Activated CD4-positive, alpha-beta T cell treated with anti-CD3 and anti-CD28 coated beads for 36 hours (primary cell): ENCODE measurements at places on chromosomes 5 and 9. TPM values are rescaled to one million over a fixed set of nuclear protein-coding genes. Genes with fewer than 3 reads are reported as not detected.

- no peak overlapping the region for H3K4me3 ChIP-seq
- DNase-seq = no peak
- H3K27ac ChIP-seq = no peak overlapping the region
Observed at GRCh38 chr5:9919306-9920030, 289.3 kb upstream of the TAS2R1 start.

- no peaks in the 10 kb centered on the region for H3K27me3 ChIP-seq
- no peak for DNase-seq
- H3K4me1 ChIP-seq = no peaks in the 10 kb centered on the region
- H3K27ac ChIP-seq = no peak overlapping the region
- H3K4me3 ChIP-seq = no peak overlapping the region
Observed at GRCh38 chr9:130607640-130608420, 28.5 kb downstream of the FUBP3 start.

DNA sequence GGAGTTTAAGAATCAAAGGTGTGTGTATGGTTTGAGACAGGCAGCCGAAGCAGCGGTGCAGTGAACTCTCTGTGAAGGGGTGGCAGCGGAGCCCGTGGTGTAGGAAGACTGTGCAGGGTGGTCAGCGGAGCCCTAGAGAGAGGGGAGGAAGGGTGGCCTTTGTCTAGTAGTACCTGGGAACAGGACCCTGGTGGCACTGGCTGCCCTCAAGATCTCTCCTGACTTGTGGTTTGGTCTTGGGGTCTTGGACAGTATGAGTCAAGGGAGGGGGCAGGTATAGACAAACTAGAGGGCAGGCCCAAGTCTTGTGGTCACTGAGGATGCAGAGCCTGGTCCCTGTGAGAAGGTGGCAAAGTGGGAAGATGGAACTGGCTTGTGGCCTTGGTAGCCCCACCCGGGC, 7.1 kb upstream of the NKX2-5 start:
- peaks cover 34% of the 10 kb centered on the region for H3K4me1 ChIP-seq
- H3K27me3 ChIP-seq = peaks cover 81% of the 10 kb centered on the region
- H3K27ac ChIP-seq = no peak overlapping the region
- H3K36me3 ChIP-seq = no peaks in the 10 kb centered on the region
- H3K4me3 ChIP-seq = no peak overlapping the region

- no peaks in the 10 kb centered on the region for H3K4me1 ChIP-seq
- H3K36me3 ChIP-seq = no peaks in the 10 kb centered on the region
- DNase-seq = no peak
- H3K27me3 ChIP-seq = no peaks in the 10 kb centered on the region
- no peak overlapping the region for H3K4me3 ChIP-seq
Observed at GRCh38 chr5:150142185-150142958, 13.3 kb downstream of the PDGFRB start.

DNA sequence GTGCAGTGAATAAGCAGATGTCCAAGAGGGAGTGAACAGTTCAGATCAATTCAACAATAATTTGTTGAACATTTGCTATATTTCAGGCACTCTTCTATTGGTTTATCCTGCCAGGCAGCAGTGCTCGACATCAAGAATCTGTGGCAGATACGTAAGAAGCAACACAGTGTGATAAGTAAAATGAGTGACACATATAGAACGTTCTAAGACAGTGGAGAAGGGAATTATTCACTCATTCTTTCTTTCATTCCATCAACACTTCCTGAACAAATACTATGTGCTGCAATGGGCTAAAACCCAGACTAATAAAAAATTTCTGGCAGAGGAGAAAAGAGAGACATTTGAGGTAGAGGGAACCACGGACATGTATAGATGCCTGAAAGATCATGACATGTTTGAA, 89.9 kb upstream of the GLIS3 start:
- no peaks in the 10 kb centered on the region for H3K27me3 ChIP-seq
- no peak for DNase-seq
- no peaks in the 10 kb centered on the region for H3K36me3 ChIP-seq

DNA sequence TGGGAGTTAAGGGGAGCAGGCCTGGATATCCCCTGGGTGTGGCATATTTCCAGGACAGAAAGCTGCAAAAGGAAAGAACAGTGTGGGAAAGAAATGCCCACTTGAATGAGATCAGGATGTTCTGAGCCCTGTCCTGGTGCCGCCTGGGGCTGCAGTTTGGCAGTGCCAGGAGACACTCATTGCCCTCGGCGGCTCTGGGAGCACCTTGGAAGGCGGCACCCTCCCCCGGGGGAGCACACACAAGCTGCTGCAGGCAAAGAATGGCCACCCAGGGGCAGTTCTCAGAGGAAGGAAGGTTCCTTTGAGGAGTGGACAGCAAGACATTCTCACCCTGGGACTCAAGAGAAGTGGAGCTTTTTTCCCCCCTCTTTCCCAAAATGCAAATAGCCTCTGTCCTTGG, 305.3 kb downstream of the NTRK2 start:
- H3K27ac ChIP-seq = no peak overlapping the region
- H3K4me3 ChIP-seq = no peak overlapping the region

DNA sequence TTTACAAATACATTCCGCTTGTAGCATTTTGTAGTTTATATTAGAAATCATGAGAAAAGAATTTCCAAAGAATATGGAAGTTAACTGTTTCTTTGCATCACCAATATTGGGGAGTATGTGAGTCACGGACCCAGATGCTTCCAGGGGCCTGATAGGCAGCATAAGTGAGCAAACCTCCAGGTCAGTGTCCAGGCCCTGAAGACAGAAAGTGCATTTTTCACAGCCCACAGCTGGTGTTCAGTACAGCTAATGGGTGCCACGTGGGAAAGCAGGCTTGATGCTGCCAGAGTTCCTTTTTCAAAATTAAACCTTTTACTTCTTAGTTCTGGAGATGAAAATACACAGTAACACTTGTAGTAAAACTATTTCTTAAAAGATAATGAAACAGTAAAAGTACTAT, 454.4 kb upstream of the ACTBL2 start:
- DNase-seq = no peak
- no peaks in the 10 kb centered on the region for H3K36me3 ChIP-seq
- no peaks in the 10 kb centered on the region for H3K4me1 ChIP-seq

DNA sequence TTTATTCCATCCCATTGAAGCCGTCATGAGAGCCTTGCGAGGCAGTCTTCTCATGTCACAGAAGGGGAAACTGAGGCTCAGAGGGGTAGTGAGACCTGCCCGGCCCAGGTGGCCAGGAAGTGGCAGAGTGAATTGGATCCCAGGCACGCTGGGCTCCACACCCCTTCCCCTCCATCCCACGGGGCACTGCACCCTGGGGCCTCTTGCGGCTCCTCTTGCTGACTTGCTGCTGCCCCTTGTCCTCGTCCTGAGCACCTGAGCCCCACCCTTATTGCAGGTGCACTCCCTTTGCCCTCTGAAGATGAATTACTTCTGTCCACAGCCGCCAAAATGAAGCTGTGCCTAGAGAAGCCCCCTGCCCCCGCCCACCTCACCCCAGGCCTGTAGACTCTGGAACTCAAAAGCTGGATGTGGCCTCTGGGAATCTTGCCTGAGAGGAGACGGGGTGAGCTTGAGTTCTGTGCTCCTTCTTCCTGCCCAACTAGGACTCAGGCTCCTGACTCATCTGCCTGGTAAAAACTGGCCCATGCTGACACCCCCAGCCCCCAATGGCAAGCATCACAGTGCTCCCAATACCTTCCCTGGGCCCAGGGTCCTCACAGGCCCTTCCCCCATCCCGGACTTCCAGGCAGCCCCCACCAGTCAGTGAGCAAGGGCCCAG, 6.4 kb downstream of the NEURL1B start:
- no peaks in the 10 kb centered on the region for H3K36me3 ChIP-seq
- H3K4me1 ChIP-seq = no peaks in the 10 kb centered on the region
- no peak for DNase-seq
- peaks cover 10% of the 10 kb centered on the region for H3K27me3 ChIP-seq

- H3K27ac ChIP-seq = no peak overlapping the region
- peaks cover 10% of the 10 kb centered on the region for H3K4me1 ChIP-seq
- H3K36me3 ChIP-seq = peaks cover 12% of the 10 kb centered on the region
- no peaks in the 10 kb centered on the region for H3K27me3 ChIP-seq
- no peak overlapping the region for H3K4me3 ChIP-seq
- DNase-seq = no peak
Observed at GRCh38 chr9:136824496-136825225, 16.9 kb downstream of the RABL6 start.

DNA sequence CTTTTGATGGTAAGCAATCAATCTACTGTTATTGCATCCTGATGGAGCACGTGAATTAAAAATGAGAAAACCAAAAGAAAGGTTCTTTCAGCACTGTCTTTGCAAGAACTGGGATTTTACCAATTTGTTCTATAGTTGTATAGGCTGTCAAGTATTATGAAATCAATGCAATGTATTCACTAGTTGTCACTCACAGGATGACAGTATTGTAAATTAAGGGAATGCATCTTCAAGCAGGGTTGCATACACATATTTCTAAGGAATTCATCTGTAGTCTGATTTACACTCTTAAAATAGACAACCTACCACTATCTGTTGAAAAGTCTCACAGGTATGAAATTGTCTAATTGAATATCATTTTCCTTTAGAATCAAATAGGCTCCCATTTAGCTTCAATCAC, 252.8 kb downstream of the FBXL17 start:
- H3K4me1 ChIP-seq = no peaks in the 10 kb centered on the region
- no peaks in the 10 kb centered on the region for H3K27me3 ChIP-seq
- H3K4me3 ChIP-seq = no peak overlapping the region
- H3K36me3 ChIP-seq = no peaks in the 10 kb centered on the region

The TEK gene
- total RNA-seq = not detected

The CDKN2B gene
- total RNA-seq = not detected

The CRHBP gene
- 0.23 TPM for total RNA-seq

The LCN9 gene
- not detected for total RNA-seq

The IZUMO3 gene
- not detected for total RNA-seq

The PCDHB16 gene
- not detected for total RNA-seq

The CXCL14 gene
- total RNA-seq = not detected

The MARCOL gene
- not detected for total RNA-seq

The AFAP1L1 gene
- 0.55 TPM for total RNA-seq

The MEIKIN gene
- not detected for total RNA-seq

The SLC2A8 gene
- 1.3 TPM for total RNA-seq

The DTWD2 gene
- 3.6 TPM for total RNA-seq
